ENCODE measurements at places on chromosomes 5 and 9.

DNA sequence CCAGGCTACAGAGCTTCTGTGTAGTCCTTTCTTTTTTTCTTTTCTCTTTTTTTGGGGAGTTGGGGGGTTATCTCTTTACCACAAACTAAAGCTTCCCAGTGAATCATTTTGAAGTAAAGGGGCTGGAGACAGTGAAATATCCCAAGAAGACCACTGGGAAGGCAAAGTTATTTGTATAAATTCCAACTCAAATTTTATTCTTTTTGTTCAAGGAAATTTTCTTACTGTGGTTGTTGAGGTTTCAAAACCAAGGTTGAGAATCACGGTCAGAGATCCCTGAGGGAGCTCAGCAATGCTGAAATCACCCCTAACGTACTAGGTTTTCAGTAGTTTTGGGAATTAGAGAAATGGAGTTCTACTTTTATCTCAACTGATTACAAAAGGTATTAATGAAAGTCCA is 175.7 kb downstream of the ARHGEF28 start:
- DNase-seq, result no peak

GRCh38 chr5:179241175-179241574 is 104.1 kb downstream of the ADAMTS2 start:
- DNase-seq, result no peak

- DNase-seq, result no peak
Observed at GRCh38 chr5:74543162-74543995, 97.1 kb downstream of the ENC1 start.

DNA sequence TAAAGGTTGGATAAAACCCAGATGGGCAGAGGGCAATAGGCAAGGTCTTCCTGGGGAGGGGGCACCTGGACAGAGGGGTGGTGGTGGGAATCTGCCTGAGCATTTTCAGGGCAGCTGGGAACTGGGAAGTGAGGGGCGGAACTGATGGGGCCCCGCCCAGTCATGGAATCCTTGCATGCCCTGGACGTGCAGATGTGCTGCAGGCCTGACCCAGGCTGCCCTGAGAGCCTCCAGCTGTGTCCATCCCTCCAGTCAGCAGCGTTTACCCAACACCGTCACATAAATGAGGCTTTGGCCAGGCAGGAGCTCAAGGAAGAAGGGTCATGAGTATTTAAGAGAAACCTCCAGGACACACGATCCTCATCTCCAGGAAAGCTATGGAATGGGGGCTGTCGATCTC is 70.3 kb downstream of the DAB2IP start:
- DNase-seq, result no peak

DNA sequence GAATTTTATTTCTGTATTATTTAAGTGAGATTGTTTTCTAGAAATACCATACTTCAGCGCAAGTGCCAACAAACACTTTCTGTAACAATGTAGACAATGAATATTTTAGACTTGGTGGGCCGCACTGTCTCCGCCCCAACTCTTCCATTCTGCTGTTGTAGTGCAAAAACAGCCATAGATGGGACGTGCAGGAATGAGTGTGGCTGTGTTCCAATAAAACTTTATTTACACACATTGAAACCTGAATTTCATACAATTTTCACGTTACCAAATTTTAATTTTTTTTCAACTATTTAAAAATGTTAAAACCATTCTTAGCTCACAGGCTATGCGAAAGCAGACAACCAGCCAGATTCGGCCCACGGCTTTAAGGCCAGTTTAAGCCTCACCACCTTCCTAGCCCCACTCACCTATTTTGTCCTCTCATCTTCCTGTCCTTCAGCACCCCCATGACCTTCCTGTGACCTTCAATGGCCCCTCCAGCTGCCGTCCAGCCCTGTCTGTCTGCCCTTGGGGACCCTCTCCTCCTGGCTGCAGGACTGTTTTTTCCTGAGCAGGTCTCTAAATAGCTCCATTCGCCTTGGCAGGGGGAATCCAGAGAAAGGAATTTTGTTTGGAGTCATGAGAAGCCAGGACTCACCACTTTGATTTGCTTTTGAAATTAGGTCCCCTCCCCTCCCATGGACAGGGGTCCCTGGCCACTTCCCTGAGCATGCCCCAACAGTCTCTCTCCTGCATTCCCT is 11.2 kb upstream of the ANXA6 start:
- DNase-seq, result no peak

DNA sequence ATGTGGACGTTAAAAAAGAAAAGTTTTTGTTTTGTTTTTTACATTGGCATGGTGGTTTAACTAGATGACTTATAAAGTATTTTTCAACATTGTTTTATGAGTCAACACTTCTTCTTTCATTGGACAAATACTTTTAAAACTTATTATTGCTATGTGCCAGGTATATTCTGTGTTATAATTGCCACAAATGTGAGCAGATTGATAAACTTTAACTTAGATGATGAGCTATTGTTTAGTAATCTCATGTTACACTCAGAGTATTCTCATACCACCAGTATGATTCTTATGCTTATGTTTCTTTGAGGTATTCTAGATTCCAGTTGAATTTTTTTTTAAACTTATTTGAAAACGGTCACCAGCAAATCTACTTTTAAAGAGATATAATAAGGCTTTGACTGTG is 60.3 kb downstream of the RASA1 start:
- no peak for DNase-seq

All from esophagus squamous epithelium (tissue), 5 donors.